ENCODE measurements at places on chromosomes 3 and 15.

GRCh38 chr15:75694241-75695182 lies 18.1 kb downstream of the CSPG4 start:
- DNase-seq, result peak; percentile 99

DNA sequence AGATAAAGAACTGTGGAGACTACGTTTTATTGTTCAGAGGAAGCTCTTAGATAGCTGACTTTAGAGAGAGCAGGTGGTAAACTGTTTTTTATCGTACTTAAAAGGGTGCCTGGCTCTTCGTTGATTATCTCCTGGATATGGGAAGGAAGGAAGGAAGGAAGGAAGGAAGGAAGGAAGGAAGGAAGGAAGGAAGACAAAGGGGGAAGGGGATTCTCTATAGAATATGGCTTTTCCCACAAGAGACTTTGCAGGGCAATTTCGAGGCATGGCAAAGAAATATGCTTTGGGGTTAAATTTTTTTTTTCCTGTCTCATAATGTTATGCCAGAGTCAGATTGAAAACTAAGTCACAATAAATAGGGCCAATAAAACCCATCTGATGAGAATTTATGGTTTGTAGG lies 271.9 kb upstream of the POU1F1 start:
- no peak for DNase-seq

GRCh38 chr15:100572362-100572983 lies 29.5 kb downstream of the LINS1 start:
- DNase-seq, result peak; percentile 9

DNA sequence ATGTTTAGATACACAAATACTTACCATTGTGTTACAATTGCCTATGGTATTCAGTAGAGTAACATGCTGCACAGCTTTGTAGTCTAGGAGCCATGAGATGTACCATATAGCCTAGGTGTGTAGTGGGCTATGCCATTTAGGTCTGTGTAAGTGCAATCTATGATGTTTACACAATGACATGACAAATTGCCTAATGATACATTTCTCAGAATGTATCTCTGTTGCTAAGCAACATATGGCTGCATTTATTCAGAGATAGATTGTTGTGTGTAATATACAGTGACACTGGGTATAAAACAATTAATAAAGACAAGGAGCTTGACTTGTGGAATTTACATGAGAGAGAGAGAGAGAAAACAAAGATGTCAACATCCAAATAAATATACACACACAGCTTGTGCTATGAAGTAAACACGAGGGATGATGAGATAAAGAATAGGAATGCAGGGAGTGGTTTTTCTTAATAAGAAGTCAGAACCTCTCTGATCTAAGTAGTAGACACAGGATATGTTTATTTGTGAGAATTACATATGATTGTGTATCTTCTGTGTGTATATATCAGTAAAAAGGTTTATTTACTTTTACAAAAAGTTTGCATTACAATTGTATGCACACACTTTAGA lies 110.0 kb downstream of the KCNAB1 start:
- no peak for DNase-seq

- peak; percentile 52 for DNase-seq
These were observed 2.5 kb downstream of the UBP1 start for GRCh38 chr3:33437556-33438283.

GRCh38 chr3:157128771-157129681 lies 30.9 kb downstream of the CCNL1 start:
- DNase-seq, result no peak
